AG09319 (cell line): ENCODE measurements at places on chromosomes 11 and 22.

GRCh38 chr11:88533001-88533400 is 195.5 kb upstream of the CTSC start:
- DNase-seq, result no peak

DNA sequence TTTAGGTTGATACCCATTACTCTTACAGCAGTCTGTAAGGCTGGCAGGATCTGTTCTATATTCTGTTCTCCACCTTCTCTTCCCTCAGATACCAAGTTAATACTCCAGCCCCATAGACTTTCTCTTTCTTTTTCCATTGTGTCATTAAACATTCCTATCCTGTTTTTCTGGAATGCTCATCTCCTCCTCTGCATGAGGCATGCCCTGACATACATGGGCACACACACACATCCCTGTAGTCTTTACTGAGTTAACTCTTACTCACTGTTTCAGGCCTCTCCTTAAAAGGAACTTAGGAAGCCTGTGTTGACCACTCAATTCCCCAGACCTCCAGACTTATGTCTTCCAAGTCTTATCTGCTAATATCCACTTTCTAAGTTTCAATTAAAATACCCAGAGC is 476.8 kb downstream of the METTL15 start:
- no peak for DNase-seq

- no peak for DNase-seq
These were observed 84.0 kb downstream of the THAP12 start for GRCh38 chr11:76296731-76297542.

DNA sequence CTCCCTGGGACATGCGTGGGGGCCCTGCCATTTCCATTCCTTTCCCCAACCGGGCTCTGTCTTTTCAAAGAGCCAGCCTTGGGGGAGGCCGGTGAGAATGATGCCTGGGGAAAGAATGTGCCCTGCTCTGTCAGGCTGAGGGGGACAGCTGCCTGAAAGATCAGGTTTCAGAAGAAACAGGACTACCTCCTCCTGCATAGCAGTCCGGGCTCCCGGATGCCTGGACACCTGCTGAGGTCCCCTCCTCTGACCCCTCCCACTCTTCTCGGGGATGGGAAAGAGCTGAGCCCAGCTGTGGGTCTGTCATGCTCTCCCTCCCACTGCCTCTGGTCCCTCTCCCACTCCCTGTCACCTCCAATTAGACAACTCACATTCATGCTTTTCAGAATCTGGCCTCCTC is 41.8 kb upstream of the CDON start:
- no peak for DNase-seq

- no peak for DNase-seq
These were observed 49.4 kb downstream of the MN1 start for GRCh38 chr22:27752141-27752540.

DNA sequence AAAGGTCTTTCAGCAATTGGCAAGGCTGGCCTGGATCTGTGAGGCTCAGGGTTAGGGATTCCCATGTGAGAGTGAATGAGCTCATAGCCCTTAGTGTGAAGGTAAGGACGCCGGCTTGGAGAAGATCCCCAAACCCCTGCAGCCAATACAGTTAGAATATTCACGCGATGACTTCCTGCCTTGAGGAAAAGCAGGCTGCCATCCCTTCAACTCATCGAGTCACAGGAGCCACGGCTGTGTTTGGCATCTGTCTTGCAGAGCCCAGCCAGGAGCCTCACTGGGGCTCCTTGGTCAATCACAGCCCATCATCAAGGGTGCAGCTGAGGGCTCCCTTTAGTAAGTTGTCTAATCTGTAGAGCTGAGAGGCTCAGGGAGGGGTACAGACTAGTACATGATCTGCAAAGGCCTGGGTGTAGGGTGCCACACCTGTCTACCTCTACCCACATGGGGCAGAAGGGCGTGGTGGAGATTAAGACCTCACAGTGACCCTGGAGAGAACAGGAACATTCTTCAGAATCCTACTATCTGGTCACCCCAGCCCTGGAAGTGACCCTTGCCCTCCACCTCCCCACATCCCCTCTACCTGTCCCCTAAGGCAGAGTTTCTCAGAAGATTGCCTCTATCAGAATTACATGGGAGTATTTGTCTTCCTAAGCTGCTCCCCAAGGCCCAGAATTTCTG is 18.5 kb downstream of the IL10RA start:
- no peak for DNase-seq

GRCh38 chr11:113519989-113520613 is 44.9 kb upstream of the DRD2 start:
- DNase-seq, result no peak

GRCh38 chr11:103946793-103947545 is 89.5 kb upstream of the DDI1 start:
- DNase-seq, result peak; percentile 52

DNA sequence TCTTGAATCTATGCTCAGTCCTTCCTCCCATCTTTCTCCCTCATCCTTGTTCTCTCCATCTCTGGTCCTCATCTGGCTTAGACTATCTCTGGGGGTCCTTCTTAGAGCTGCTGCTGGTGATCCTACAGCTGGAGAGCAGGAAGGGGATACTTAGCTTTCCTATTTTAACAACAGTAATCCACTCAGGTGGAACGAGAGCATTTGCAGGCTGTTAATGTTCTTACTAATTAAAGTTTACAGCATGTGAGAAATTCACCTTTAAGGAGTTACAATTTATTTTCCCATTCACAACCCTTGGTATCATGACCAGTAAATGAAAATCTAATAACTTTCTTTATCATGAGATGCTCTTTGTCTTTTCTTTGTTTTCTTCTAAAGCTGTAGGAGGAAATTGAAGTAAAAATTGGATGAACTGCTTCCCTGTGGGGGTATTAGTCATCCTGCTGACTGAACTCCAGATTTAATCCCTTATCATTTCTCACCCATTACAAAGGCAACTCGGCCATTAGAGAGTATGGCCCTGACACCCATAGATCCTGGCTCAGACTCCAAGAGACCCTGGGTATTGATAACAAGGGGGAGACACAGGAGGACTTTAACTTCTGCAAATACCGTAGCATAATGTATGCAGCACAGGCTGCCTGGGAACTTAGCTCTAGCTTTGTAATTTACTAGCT is 37.6 kb upstream of the MTNR1B start:
- DNase-seq, result no peak

DNA sequence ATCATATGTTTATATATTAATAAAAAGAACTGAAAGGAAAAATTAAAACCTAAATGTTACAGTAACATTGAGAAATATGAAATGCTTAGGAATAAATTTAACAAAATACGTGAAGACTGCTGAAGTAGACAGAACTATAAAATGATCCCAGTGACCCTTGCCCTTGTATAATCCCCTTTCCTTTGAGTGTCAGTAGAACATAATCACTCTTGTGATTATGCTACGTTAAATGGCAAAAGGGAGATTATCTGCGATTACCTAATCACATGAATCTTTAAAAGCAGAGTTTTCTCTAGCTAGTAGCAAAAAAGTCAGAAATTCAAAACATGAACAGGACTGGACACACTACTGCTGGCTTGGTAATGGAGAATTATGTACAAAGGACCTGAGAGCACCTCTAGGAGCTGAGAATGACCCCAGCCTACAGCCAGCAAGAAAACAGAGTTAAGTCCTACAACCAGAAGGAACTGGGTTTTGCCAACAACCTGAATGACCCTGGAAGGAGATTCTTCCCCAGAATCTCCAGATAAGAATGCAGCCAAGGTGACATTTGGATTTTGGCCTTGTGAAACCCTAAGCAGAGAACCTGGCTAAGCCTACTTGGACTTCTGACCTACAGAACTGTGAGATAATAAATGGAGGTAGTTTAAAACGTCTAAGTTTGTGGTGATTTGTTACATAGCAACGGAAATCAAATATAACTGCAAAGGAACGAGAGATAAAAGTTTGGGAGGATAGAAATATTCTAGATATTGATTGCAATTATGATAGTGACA is 157.2 kb downstream of the ATG16L2 start:
- DNase-seq, result no peak

GRCh38 chr11:9796854-9797253 is 133.0 kb downstream of the SWAP70 start:
- DNase-seq, result peak; percentile 73

DNA sequence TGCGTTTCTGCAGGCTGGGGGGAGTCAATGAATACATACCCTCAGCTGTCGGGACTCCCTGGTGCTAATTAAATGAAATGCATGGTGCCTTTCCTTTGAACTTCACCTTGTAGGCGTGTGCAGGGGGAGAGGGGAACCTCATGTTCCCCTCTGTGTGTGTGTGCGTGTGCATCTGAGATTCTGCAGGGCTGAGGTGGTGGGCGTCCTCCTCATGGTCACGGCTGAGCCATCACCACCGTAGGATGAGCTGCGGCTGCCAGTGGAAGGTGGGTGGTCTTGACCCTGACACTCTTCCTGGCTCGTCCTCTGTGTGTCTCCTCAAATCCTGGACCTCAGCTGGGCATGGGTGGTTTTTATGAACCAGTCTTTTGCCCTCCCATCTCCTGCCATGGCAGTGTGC is 53.0 kb upstream of the TTLL12 start:
- DNase-seq, result no peak

GRCh38 chr11:44261800-44262591 is 47.9 kb downstream of the ALX4 start:
- no peak for DNase-seq

DNA sequence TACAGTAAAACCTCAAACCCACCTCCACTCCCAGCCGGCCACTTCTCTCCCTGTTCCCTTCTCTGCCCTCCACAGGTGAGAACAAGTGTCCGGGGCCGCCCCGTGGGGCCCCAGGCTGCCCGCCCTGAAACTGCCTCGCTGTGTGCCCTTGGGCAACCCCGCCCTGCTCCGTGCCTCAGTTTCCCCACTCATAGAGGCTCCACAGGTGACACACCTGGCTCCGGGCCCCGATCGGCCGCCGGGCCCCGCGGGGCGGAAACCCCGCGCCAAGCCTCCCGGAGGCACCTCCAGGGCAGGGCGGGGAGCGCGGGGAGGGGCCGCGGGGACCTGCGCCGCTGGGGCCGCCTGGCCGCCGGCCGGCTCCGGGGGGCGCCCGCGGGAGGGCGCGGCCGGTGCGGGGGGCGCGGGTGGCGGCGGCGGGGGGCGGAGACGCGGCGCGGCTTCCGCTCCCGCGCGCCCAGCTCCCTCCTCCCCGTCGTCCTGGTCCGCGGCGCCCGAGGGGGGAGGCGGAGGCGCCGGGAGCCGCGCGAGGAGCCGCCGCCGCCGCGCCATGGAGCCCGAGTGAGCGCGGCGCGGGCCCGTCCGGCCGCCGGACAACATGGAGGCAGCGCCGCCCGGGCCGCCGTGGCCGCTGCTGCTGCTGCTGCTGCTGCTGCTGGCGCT is at the start of gene LRP5:
Gene LRP5 (plus strand): TSS at position 475 of the 663 bp plus-strand sequence. CDS start 124 bp downstream, at position 599.
- DNase-seq, result no peak

DNA sequence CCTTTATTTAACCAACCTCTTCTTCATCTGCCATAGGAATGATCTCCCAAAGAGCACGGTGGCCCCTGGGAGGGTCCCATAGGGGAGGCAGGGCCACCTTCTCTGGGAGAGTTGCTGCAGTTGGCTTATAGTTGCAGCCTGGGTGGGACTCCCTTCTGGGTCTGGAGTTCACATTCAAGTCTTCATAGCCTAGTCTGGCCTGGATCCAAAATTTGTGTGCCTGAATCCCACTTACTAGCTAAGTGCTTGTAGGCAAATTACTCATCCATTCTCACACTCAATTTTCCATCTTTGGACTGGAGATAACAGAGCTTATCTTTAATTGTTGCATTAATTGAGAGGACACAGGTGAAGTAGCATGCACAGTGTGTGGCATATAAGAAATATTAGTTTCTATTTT is 163.6 kb downstream of the GRIK4 start:
- no peak for DNase-seq

DNA sequence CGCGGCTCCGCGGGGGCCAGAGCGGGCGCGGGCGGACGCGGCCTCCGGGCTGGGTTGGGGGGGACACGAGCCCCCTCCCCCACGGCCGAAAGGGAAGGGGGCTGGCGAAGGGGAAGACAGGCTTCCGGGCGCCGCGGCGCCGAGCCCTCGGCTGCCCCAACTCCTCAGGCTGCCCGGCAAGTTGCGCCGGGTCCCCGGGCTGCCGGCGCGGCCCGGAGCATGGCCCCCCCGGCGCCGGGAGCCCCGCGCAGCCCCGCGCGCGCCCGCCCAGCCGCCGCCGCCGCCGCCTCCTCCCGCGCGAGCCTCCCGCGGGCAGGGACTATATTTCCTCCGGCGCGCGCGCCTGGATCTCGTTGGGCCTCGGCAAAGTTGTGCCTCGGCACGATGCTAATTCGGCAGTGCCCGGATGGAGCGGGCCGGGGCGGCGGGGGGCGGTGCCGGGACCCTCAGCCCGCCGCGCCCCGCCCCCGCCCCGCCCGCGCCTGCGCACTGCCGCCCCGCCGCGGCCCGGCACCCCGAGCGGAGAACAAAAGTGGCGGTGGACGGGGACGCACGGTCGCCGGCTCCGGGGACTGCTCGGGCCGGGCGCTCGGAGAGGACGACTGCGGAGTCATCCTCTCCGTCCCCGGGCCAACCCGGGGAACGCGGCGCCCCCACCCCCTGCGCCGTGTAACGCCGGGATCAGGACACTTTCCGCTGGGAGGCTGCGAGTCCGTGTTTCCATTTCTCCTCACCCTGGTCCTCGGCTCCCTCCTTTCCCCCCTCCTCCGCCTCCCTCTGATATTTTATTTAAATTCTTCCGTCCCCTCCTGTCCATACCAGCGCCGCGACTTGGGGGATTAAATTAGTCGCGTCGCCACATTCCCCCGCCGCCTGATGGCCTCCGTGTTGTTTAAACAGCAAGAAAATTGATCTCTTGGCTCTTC is at the start of gene PHF21B:
Gene PHF21B (minus strand): TSS at position 400 of the 926 bp plus-strand sequence. CDS start 456 bp downstream, outside the sequence.
- DNase-seq, result no peak
